ENCODE measurements at places on chromosomes 7 and 10.

GRCh38 chr10:45136256-45136655, 135.5 kb downstream of the ZNF22 start:
- DNase-seq = no peak

DNA sequence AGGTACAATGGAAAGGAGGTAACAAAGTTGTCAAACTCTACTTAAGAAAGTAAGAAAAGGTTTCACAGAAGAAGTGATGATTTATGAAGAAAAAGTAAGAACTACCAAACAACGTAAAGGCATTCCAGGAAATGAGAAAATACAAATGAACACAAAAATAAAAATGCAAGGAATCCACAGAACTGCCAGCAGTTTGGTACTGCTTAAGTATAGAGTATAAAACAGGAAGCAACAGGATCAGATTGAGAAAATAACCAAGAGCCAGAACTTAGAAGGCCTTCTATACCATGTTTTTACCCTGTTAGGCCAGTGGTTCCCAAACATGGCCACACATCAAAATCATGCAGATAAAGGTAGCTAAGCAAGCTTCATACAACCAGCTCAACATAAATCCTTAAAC, 9.2 kb downstream of the NDUFA5 start:
- no peak for DNase-seq

DNA sequence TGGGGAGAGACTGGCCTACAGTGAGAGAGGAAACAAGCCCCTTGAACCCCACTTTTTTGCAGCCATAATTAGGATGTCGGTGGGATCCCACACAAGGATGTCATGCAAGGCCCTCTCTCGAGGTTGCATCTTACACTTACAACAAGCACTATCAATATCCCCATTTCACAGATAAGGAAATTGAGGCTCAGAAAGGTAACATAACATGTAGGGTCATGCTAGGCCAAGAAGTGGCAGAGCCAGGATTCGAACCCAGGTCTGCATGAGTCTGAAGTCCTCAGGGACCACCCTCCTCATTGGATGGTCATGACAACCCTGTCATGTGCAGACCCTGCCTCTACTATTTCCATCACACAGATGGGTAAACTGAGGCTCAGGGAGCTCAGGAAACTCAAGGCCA, 123.5 kb downstream of the C10orf105 start:
- DNase-seq = no peak

DNA sequence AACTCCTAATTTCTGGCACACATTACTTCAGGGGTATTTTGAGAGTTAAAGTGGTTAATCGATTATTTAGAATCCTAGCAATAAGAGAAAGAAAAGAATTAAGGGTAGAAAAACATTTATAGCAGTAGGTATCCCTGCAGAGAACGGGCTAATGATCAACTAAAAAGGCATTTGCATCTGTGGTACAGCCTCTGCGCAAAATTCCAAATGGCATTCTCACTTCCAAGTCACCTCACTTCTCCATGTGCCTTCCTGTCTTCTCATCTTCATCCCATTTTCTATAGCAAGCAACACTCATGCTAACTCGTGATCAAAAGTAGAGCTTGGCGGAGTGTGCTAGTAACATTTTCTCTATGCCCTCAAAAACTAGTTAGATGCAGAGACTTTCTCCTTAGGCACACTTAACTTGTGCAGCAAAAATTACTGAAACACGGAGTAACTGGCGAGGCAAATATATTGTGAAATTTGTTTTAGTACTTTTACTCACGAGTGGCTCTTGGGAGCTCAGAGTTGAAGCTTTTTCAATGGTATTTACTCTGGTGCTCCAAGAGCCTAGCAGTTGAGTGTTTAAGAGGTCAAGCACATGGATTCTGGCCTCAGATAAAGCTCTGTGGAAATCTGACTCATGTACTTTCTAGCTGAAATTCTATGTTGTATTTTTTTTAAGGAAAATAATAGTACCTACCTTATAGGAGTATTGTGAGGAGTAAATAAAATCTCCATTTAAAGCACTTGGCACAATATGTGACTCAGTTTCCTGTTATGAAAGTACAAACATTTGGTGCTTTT, 65.1 kb downstream of the MET start:
- no peak for DNase-seq

GRCh38 chr7:41116817-41117216, 586.1 kb downstream of the INHBA start:
- DNase-seq = no peak

GRCh38 chr10:117398029-117398428, 22.8 kb upstream of the PDZD8 start:
- no peak for DNase-seq

DNA sequence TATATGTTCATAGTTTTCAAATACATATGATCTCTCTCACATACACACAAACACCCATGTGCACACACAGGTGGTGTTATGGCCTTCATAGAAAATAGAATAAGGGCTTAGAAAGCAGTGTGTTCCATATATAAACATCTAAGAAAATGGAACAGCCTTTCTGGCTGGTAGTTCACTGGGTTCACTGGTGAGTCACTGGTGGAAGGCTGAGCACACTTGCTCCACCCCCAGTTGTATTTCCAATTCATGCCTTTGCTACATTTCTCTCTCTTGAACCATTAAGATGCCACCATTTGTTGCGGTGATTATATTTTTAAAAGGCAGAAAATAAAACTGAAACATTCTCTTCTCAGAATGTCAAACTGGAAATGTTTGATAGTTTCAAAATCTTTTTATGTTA, 252.1 kb downstream of the GLI3 start:
- no peak for DNase-seq

GRCh38 chr7:106460792-106461254, 176.0 kb upstream of the NAMPT start:
- no peak for DNase-seq

DNA sequence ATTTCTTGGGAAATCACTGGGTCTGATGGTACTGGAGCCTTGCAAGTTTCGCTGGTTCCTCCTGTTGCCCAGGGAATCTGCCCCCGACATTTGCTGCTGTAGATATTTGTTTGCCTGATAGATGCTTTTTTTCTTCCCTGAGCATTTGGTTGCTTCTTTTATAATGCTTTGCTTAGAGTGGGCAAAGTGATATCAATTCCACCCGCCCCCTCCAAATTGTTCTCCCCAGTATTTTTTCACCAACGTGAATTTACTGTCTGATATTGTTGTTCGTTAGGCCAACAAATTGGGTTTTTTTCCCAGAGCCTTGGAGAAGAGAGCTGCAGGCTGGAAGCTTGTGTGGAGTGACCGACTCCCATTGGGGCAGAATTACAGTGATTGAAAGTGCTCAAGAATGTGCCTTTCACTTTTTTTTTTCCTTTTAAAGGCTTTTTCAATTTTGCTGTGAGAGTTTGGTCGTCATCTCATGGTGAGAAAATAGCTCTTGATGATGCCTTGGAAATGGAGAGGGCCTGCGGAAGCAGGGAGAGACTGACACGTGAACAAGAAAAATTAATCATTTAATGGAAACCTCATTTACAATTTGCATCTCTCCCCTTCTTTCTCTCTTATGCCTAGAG, 2.5 kb downstream of the GRK5 start:
- DNase-seq = no peak

DNA sequence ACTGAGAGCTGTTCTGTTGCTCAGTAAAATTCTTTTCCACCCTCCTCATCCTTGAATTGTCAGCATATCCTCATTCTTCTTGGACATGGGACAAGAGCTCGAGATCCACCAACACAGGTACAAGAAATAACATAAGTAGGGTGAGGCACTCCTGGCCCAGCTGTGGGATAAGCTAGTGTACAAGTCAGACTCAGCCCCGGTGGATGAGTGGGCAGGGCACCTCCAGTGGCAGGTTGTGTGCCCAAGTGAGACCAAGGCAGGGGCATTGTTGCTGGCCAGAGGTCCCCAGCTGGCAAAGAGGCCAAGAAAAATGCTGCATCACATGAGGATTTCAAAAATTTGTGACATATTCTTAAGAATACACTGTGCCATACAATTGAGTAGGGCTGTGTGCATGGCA, 402.0 kb upstream of the ZWINT start:
- DNase-seq = no peak

DNA sequence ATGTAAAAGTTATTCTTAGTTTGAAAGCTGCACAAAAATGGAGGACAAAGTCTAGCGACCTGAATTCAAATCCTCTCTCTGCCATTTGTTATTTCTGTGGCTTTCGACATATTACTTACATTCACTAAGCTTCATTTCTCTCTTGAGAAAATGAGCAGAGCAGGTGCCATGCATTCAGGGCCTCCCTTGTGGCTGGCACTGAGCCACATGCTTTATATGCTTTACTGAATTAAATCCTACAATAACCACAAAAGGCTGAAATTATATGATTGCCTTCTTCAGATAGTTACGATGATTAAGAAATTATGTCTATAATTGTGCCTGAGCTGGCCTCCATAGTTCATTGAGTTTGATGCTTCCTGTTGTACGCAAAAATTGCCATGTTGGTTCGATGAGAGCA, 98.7 kb downstream of the NPSR1 start:
- no peak for DNase-seq

DNA sequence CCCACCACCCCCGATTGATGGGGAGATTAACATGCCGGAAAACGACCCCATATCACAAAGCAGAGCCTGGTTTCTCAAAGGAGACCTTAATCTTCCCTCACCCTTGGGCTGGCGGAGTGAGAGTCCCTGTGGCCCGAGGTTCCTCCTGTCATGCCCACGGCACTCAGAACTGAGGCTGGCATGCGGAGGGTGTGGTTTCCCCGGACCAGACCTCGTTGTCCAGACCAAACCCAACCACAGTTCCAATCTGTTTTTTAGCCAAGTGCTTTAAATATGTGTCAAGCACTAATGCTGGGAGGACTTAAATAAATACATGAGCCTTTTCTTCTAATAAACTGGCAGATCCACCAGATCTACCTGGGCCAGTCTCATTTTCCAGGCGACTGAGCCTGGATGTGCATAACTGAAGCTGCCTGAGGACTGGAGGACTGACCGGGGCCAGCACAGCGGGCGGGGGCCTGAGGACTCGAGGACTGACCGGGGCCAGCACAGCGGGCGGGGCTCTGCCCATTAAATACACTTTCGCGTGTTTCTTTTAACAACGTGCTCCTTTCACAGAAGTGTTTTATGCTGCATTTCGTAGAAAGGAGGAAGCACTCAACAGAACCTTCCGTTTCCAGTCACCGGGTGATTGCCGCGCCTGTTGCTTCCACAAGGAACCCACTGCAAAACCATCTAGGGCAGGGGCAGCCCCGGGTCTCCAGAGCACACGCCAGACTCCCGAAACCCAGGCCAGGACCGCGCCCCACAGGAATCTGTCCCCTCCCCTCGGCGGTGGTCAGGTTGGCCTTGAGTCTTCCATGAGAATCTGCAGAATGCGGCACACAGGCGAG, 334.6 kb downstream of the PTPRN2 start:
- no peak for DNase-seq

DNA sequence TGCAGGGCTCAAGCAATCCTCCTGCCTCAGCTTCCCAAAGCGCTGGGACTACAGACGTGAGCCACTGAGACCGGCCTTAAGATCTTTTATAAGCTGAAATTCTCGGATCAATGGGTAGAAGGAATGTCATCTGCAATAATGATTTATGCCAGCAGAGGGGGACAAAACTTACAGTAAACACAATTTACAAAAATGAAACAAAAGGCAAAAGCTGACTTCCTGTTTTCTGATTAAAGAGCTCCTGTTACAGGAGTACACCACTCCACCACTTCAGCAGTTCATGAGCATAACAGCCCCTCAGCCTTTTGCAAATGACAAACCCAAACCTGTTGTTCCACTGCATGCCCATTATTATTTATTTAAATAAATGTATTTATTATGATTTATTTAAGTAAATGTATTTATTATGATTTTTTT, 88.5 kb upstream of the ATP6V0A4 start:
- DNase-seq = peak; percentile 25

DNA sequence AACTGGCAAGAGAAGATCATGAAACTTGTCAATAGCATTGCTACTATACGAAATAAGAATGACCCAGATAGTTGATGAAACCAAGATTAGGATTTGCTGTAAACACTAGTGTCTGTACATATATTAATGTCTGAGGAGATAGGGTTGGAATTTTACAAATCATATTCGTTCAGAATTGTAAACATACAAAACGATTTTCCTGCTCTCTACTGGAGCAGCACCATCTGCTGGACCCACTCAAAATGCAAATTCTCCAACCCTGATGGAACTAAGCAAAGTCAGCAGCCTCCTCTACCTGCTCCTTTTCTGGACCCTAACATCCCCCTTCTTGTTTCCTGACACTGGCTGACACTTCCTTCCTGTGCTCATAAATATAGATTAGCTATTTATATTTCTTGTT, 29.4 kb upstream of the SGMS1 start:
- no peak for DNase-seq

DNA sequence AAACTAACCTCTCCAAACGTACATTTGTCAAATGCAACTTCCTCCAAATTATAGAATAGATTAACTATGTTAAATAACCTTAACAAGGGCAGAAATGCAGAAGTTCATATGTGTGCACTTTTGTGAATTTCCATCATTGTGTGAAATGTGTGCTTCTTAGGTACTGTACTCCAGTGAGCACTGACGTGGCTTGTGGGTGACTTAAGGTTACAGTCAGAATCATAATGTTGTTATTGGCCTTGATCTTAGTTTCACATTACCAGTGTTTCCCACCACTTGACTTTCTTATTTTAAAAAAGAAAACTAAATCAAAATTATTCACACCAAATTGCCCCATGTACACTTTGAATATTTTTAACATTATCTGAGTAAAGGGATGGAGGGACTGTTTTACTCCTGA, 155.1 kb upstream of the FZD8 start:
- no peak for DNase-seq

GRCh38 chr7:90736968-90737939, 141.1 kb downstream of the CDK14 start:
- peak; percentile 75 for DNase-seq

- peak; percentile 72 for DNase-seq
These were observed 3.6 kb downstream of the CCNY start for GRCh38 chr10:35339942-35340341.

GRCh38 chr7:101629171-101629570, at the start of gene MYL10:
TSS of gene MYL10 (minus strand) at chr7:101629296. CDS start at chr7:101629118, 178 bp downstream.
- DNase-seq = no peak

GRCh38 chr7:33743594-33743993, 161.7 kb upstream of the BMPER start:
- DNase-seq = no peak

- DNase-seq = no peak
These were observed 99.7 kb upstream of the CCDC6 start for GRCh38 chr10:60006062-60006461.

DNA sequence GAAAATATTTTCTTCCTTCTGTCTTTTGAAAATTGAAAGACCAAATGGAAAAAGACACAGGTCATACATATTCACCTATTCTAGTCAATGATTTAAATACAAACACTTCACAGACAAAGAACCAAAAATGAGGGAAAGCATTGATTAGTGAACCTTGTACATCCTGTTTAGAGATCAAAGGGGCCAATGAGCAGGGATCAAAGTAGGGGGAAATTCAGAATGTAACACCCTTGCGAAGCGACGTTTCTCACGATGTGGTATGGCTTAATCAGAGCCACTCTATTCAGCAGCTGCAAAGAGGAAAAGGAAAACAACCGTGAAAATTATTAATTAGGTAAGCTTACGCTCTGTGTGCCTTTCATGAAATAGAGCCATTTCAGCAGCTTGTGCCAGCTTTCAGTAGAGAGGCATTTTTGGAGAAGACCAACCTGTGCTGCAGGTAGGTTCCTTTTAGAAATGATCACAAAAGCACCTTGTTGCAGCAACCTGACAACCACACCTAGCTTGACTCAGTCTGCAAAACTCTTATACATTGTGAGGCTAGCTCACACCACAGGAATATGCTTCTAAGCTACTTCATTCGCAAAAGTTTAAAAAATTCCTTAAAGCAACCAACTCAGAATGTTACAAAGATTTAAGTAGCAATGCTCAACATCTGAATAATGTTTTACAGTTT, 78.0 kb downstream of the DKK1 start:
- no peak for DNase-seq

Measured in GM06990 (cell line).